ENCODE measurements at places on chromosomes 1 and 21.

DNA sequence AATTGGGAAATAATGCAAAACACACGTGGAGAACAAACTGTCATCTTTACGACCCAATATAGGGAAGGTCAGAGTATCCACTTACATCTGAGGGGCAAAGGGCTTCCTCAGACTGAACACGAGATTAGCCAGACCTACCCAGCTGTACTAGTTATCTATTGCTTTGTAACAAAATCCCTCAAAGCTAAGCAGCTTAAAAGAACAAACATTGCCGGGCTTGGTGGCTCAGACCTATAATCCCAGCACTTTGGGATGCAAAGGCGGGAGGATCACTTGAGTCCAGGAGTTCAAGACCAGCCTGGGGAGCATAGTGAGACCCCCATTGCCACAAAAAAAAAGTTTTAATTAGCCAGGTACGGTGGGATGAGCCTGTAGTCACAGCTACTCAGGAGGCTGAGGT lies 262.8 kb downstream of the LTN1 start:
- DNase-seq = no peak

- no peak for DNase-seq
These were observed 53.1 kb downstream of the MEGF6 start for GRCh38 chr1:3558036-3558726.

DNA sequence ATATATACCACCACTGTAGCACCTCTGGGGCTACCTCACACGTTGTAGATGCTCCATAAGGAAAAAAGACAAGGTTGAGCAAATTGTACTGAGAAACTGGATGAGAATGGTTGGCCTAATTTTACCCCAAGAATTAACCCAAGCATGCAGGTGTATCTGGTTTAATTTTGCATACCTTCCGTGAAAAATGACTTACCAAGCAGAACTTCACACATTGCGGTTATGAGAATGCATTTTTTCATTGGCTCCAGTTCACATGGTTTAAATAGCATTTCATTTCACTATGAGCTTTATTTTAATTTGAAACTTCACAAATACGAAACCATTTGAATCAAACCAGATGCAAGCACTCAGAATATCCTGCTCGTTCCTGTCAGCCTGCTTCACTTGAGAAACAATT lies 512.2 kb downstream of the LTN1 start:
- no peak for DNase-seq

- DNase-seq = no peak
These were observed 543.3 kb downstream of the KIF26B start for GRCh38 chr1:245698116-245698515.

DNA sequence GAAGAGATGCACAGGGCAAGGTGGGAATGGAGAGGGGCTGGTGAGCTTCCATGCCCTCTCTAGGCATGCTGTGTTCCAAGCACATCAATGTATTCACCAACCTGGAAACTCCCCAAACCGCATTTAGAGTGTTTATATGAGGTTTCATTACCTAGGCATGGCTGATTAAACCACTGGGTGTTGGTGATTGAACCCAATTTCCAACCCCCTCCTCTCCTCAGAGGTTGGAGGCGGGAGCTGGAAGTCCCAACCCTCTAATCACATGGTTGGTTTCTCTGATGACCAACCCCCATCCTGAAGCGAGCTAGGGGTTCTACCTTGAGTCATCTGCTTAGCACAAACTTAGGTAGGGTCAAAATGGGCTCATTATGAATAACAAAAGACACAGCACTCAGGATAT lies 3.0 kb upstream of the PPIE start:
- no peak for DNase-seq

DNA sequence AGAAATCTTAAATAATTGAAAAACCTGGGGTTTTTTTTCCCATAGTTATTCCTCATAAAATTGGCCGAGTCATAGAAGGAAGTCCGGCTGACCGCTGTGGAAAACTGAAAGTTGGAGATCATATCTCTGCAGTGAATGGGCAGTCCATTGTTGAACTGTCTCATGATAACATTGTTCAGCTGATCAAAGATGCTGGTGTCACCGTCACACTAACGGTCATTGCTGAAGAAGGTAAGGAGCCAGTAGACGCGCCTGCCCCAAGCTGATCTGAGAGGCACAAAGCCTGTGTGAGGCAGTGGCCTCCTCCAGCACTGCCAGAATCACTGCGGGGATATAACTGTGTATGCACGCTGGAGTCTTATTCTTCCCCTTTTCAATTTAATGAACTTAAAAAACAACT lies 100.3 kb downstream of the PHTF1 start:
- no peak for DNase-seq

DNA sequence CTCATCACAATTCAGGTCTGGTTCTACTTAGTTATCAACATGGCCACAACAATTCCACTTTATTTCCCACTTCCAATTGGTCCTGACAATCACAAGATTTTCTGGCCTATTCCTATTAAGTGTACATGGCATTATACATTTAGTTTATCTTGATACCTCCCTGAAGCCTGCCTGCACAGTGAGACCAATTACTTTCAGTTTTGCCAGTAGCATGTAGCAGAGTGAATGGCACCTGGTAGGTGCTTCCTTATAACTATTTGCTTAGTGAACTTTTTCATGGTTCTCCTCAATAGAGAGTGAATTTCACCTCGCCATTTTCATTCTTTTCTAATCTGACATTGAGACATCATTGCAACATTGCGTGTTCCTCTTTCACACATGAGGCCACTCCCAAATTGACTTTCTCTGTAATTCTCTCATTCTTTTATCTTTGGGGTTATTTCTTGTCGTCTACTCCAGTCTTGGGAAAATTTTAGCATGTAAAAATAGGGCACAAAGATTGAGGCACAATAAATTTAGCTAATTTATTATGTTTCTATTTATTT lies 124.3 kb downstream of the DISC1 start:
- no peak for DNase-seq

DNA sequence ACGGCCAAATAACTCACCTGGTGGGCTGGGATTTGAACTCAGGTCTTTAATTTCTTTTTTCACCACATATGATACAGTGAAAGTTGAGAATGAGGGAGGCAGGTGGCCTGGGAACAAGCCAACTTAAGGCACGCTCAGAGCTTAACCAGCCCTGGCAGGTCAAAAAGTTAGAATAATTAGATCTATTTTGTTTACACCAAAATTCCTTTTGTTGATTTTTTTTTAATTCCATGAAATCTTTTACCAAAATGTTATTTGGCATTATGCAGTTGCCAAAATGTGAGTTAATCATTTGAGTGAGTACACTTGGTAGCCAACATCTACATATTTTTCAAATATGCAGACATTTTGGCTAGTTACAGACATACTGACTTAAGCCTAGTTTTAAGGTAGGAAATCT lies 36.8 kb downstream of the LHX8 start:
- no peak for DNase-seq

- DNase-seq = no peak
These were observed 60.4 kb downstream of the DESI2 start for GRCh38 chr1:244713332-244713731.

DNA sequence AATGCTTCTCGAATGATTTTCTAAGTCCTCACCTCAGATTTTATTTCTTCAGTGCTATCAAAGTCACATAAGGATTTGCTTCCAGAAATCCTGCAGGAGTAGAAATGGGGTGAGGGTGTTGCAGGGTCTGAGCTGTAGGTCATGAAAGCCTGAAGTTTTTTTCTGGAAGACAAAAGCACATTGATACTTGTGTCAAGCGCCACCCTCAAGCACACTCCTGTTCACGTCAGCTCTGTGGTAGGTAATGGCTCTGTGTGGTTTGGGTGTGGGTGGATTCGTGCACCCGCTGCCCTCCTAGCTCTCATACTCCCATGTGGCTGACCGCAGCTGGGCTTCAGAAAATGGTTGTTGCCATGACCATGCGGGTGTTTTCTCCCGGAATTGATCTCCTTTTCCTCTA lies 39.9 kb downstream of the AKNAD1 start:
- no peak for DNase-seq

DNA sequence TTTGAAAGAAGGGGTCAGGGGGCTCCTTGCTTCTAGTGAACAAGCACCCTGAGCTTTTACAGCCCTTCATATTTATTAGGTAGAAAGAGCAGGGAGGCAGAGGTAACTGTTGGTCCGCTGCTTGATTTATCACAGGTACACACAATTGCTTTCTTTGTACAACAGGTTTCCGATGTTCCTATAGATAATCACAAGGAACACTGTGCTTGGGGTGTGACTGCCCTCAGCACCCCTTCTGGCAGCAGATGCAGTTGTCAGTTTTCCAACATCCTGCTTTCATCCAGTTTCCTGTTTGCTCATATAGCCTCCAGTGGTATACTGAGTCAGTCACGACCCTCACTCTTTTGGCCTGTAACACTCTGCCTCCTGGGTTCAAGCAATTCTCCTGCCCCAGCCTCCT lies 40.6 kb downstream of the SCP2 start:
- DNase-seq = no peak

- DNase-seq = peak; percentile 24
These were observed 633.3 kb downstream of the PTPRC start for GRCh38 chr1:199272139-199272544.

DNA sequence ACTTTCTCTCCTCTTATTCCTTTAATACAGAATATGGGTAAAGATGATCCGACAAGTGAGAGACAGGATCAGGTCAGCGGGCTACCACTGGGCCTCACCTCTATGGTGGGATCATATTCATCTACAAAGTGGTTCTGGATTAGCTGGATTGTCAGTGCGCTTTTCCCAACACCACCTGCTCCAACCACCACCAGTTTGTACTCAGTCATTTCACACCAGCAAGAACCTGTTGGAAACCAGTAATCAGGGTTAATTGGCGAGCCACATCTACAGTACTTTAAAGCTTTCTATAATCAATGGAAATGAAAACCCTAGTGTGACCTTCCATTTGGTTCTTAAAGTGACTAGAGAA lies 643 bp downstream of the NRAS start:
- no peak for DNase-seq

DNA sequence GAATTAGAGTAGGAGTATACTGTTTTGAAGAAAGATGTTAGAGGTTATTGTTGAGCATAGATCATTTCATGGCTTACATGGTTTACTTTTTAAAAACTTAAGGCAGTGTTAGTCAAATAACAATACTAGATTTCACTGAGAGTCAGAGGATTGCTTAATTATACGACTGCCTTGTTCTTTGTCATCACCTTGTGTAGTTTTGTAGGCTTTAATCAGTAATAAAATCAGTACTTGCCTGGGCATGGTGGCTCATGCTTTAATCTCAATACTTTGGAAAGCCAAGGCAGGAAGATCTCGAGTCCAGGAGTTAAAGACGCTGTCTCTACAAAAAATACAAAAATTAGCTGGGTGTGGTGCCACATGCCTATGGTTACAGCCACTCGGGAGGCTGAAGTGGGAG lies 41.3 kb upstream of the GPR52 start:
- DNase-seq = peak; percentile 74

DNA sequence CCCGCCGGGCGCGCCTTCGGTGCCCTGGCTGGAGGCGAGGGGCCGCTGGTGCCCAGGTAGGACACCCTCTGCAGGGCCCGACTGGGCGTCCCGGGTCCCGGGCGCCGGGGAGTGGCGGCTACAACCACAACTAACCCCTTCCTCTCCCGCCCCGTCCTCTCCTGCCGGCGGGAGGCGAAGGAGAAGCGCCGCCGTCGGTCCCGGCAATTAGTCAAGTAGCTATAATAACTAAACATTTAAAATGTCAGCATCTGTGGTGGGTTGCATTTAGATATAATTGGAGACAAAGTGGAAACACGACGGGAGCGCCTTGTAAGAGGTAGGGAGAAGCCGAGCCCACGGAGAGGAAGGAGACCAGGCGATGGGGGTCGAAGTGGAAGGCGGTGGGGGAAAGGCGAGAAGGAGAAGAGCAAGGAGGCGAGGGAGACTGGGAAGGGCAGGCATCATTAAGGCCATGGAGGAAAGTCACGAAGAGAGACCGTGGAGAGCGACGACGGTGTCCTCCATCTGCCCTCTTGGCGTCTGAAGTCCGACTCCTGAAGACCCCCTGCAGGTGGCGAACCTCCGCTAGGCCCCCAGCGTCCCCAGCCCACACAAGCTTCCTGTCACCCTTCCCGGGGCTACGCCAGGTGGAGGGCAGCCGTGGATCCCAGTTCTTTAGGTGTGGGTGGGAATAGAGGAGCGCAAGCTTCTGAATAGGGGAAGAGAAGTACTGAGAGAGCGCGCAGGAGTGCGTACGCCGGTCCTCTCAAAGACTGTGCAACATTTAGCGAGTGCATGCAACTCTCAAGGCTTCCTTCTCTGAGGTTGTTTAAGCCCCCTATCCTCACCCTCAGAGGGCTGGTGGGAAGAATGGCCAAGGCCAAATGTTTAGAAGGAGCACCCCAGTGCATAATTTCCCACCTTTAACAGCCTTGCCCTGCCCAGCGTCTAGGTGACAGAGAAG lies 1.6 kb downstream of the CNIH3 start:
- no peak for DNase-seq

DNA sequence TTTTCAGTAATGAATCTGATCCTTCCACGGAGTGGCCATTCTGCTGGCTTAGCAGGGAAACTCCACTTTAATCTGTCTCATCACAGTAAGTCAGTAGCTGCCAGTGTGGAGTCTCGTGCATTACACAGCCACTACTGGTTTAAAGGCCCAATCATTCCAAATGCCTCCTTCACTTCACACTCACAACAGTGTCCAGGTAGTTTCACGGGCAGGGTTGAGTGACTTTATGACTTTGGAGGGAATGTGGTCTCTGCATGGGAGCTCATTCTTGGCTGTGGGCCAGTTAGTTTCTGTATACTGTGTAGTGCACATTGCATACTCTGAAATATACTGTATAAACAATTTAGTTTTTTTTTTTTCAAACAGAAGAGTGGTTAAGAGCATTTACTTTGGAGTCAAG lies 34.6 kb upstream of the C1orf87 start:
- no peak for DNase-seq

- DNase-seq = no peak
These were observed 298.4 kb downstream of the ADGRL2 start for GRCh38 chr1:82099170-82099569.

GRCh38 chr1:36300526-36300925 lies 5.6 kb upstream of the SH3D21 start:
- DNase-seq = peak; percentile 85

- DNase-seq = no peak
These were observed 914.9 kb upstream of the NCAM2 start for GRCh38 chr21:20083336-20083735.

DNA sequence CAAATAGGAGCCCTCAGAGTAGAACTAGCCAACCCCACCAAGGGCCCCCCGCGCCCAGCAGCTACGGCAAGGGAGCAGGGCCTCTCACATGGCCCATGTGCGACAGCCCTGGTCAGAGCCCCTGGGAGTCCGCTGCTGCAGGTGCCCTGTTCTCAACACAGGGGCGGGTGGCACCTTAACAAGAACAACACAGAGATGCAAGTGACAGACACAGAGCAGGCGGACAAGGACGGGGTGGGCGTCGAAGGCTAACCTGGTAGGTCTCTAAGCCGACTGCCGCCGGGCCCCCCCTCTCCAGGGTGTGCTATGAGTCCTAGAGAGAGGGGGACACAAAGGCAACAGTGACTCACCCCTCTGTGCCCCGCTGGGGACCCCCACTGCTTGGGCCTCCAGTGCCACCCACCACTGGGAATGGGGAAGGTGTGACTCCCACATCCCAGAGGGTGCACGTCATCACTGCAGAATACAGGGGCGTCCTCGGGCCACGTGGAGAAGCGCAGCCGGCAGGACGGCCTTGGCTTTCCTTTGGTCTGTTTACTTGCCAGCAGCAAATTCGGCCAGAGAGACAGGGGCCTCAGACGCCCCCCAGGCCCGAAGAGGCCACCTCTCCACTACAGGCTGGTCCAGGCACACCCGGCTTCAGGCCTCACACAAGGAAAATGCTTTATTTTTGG lies 44.8 kb downstream of the PRDM15 start:
- no peak for DNase-seq

GRCh38 chr1:150165622-150166612 lies 16.2 kb downstream of the PLEKHO1 start:
- DNase-seq = peak; percentile 42
